ENCODE measurements at places on chromosomes 6 and 20.
A peak's percentile ranks its signal among the peaks of the same experiment; 100 is the strongest.

DNA sequence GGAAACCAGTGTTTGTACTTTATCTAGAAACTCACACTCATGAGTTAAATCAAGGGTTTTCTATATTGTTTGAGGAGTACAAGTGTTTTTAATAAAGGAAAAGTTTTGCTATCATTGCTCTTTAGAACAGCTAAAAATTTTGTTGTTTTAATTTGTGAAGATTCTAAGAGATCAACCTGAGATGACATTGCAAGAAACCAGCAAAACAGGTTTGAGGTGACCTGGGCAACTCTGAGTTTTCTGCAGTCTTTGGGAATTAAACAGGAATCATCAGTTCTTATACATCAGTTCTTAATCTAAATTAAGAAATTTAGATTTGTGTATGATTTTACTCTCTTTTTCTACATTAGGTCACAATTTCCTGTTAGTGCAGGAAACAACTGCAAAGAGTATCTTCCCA is 114.5 kb downstream of the JAG1 start:
- no peak for DNase-seq

- peak; percentile 76 for DNase-seq
Observed at GRCh38 chr20:17617212-17617867, 47.5 kb downstream of the DSTN start.

GRCh38 chr6:2433266-2433665 is 187.9 kb upstream of the GMDS start:
- no peak for DNase-seq

DNA sequence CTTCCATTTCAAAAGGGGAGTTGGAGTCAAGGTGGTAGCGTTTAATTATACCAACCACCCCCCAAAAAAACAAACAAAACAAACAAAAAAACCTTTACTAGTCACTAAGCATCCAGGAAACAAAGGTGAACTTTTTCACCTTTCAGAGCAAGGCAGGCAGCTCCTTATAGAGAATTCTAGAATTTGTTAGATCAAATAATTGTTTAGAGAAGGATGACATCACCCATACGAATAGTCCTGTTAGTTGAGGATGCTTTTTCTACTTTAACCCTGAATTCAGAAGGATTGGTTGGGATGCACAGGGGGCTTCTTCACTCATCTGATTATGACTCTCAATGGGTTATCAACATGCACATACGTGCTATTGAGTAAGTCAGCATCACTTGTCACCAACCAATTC is 44.3 kb downstream of the GNAS start:
- DNase-seq, result no peak

GRCh38 chr20:19354950-19355349 is 142.5 kb downstream of the SLC24A3 start:
- no peak for DNase-seq

DNA sequence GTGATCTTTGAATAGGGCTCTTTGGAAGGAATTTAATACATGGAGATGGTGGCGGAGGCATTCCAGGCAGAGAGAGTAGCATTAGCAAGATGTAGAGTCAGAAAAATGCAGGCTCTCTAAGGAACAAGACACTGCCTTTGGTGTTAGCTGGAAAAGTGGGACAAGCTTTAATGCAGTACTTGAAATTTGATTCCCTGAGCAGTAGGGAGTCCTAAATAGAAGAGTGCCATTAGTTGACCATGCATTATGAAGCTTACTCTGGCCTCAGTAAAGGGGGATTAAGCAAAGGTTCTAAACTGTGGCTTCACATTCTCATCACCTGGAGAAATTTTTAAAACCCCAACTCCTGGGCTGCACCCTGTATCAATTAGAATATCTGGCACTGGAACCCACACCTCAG is 494.8 kb upstream of the SOX4 start:
- no peak for DNase-seq

- no peak for DNase-seq
Observed at GRCh38 chr6:1028723-1029122, 283.2 kb upstream of the FOXQ1 start.

GRCh38 chr6:3393836-3394202 is 63.0 kb downstream of the SLC22A23 start:
- no peak for DNase-seq

Measured in hematopoietic multipotent progenitor cell treated with erythropoietin and hydrocortisone succinate and interleukin-3 and kit ligand, for 4 days (in vitro differentiated cells).